ENCODE measurements at places on chromosomes 7 and 10.

- DNase-seq, result no peak
These were observed 1.2 kb downstream of the DBF4 start for GRCh38 chr7:87877366-87878040.

- DNase-seq, result no peak
These were observed 241.5 kb upstream of the PTER start for GRCh38 chr10:16195178-16195769.

GRCh38 chr10:101828766-101829551 lies 10.7 kb upstream of the OGA start:
- no peak for DNase-seq

DNA sequence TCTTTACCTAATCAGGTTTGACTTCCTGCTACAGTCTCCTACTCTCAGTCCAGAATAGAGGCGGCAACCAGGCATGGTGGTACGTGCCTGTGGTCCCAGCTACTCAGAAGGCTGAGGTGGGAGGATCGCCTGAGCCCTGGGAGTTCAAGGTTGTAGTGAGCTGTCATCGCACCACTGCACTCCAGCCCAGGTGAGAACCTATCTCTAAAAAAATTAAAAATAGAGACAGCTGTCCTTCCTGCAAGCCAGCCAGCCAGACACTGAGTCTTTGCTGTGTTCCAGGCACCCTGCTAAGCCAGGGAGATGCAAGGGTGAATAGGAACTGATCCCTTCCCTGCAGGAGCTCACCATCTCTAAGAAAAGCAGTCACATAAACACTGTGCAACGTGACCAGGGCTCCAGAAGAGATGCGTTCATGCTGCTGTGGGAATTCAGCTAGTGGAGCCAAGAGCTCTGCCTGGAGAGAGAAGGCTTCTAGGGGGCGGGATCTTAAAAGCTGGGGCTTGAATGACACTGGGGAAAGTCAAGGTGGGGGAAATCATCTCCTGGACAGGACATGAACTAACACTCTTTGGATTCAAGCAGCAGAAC lies 22.1 kb upstream of the SLIT1 start:
- DNase-seq, result no peak

GRCh38 chr7:20235288-20235687 lies 18.1 kb upstream of the MACC1 start:
- DNase-seq, result no peak

Data from NCI-H774 (cell line).